Sigmoid colon (tissue), 7 donors: ENCODE measurements at places on chromosomes 3 and 15. TPM values are rescaled to one million over a fixed set of nuclear protein-coding genes. Genes with fewer than 3 reads are reported as not detected.

The PODXL2 gene
- 2.5 TPM for polyA plus RNA-seq

The PLCB2 gene
- 2.4 TPM for polyA plus RNA-seq

The ST8SIA2 gene
- under 0.01 TPM for polyA plus RNA-seq

The ABI3BP gene
- 4.8 TPM for polyA plus RNA-seq

The ROPN1 gene
- polyA plus RNA-seq, result 1.2 TPM

The SPINT1 gene
- polyA plus RNA-seq, result 56.5 TPM

The LRRC31 gene
- 7.8 TPM for polyA plus RNA-seq

The SYNPR gene
- 0.32 TPM for polyA plus RNA-seq

The GAP43 gene
- 0.60 TPM for polyA plus RNA-seq

The SLC24A5 gene
- polyA plus RNA-seq, result not detected

The SV2B gene
- polyA plus RNA-seq, result not detected

The ADAMTSL3 gene
- not detected for polyA plus RNA-seq

The ZNF80 gene
- not detected for polyA plus RNA-seq

The LAMB2 gene
- 26.6 TPM for polyA plus RNA-seq

The TMCO5A gene
- not detected for polyA plus RNA-seq

The RLBP1 gene
- not detected for polyA plus RNA-seq

The CNOT10 gene
- 7.2 TPM for polyA plus RNA-seq

The PAQR5 gene
- polyA plus RNA-seq, result 19.7 TPM

The C3orf80 gene
- polyA plus RNA-seq, result not detected

The MYH15 gene
- polyA plus RNA-seq, result 0.39 TPM

The CRABP1 gene
- polyA plus RNA-seq, result 3.3 TPM

The DUOXA2 gene
- polyA plus RNA-seq, result not detected

The KBTBD13 gene
- not detected for polyA plus RNA-seq

The KNG1 gene
- not detected for polyA plus RNA-seq

The THRB gene
- 7.2 TPM for polyA plus RNA-seq

The DMXL2 gene
- 14.4 TPM for polyA plus RNA-seq

The CSTA gene
- polyA plus RNA-seq, result 11.0 TPM

The KCNMB2 gene
- 0.22 TPM for polyA plus RNA-seq

The SLC12A8 gene
- 6.3 TPM for polyA plus RNA-seq

The ITGA11 gene
- polyA plus RNA-seq, result 0.71 TPM

The QTRT2 gene
- polyA plus RNA-seq, result 6.6 TPM

The CHRNB4 gene
- 1.1 TPM for polyA plus RNA-seq

The IQGAP1 gene
- polyA plus RNA-seq, result 120 TPM

The TMEM212 gene
- not detected for polyA plus RNA-seq
